ENCODE measurements at places on chromosomes 3 and 15.
A peak's percentile ranks its signal among the peaks of the same experiment; 100 is the strongest.

- no peak for DNase-seq
Observed at GRCh38 chr15:69624155-69624520, 171.5 kb downstream of the RPLP1 start.

DNA sequence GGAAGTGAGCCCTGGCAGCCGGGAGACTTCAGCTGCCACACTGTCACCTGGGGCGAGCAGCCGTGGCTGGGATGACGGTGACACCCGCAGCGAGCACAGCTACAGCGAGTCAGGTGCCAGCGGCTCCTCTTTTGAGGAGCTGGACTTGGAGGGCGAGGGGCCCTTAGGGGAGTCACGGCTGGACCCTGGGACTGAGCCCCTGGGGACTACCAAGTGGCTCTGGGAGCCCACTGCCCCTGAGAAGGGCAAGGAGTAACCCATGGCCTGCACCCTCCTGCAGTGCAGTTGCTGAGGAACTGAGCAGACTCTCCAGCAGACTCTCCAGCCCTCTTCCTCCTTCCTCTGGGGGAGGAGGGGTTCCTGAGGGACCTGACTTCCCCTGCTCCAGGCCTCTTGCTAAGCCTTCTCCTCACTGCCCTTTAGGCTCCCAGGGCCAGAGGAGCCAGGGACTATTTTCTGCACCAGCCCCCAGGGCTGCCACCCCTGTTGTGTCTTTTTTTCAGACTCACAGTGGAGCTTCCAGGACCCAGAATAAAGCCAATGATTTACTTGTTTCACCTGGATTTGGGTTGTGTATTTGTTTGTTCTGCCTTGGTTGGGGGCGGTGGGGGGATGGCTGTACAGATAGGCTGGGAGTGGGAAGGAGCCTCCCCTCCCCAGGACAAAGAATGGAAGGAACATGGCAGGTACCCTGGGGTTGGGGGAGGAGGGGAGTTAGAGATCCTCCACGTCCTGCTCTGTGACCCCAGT, 2.9 kb upstream of the GRM2 start:
- DNase-seq, result no peak

DNA sequence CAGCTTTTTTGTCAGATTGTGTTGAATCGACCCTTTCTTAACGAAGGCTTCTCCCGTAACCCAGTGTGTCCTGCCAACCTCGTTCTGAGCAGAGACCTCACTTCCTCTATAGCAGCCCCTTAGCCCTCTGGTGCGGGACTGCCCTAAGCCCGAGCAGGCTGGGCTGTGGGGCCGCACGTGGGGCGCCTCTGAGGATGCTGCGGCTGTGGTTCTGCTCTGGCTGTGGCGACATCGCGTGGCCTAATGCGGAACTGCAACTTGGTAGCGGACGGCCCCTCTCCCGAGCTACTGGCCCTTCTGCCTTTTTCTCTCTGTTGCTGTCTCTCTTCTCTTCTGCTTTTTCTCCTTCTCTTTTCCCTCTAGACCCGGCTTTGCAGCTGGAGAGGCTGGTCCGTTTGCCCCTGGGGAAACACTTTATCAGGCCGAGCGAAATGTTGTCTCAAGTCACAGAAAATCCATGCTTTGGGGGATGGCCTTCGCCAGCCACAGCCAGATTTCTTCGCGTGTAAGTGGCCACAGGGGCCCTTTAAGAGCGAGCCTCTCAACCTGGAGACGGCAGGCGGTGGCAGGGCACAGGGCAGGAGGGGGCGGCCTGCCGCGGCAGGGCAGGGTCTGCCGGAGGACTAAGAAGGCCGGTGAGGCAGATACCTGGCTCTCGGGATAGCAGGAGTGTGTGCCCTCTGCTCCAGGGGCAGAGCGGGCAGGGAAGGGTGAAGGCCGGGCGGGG, 19.4 kb upstream of the KIF23 start:
- DNase-seq, result peak; percentile 50

DNA sequence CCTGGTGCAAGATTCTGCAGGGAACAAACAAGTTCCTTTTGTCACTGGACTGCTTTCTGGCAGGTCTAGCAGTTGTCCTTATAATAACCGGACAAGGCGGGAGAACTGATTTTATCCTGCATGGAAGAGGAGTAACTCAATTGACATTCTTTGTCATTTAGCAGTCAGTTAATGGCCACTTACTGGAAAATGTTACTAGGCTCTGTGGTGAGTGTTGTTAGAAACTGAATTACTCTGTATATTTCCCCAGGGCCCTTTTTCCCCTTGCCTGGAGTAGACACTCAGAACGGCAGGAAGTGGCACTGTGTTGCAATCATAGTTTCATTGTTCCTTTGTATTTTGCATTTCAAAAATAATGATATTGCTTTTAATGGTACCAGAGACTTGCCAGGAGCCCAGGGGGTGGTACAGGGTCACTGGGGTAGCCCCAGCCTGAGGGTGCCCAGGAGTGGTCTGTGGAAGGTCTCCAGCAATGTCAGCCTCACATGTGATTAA, 318.6 kb upstream of the LRRFIP2 start:
- DNase-seq, result no peak

- no peak for DNase-seq
Observed at GRCh38 chr3:129633751-129634481, 27.4 kb upstream of the PLXND1 start.

DNA sequence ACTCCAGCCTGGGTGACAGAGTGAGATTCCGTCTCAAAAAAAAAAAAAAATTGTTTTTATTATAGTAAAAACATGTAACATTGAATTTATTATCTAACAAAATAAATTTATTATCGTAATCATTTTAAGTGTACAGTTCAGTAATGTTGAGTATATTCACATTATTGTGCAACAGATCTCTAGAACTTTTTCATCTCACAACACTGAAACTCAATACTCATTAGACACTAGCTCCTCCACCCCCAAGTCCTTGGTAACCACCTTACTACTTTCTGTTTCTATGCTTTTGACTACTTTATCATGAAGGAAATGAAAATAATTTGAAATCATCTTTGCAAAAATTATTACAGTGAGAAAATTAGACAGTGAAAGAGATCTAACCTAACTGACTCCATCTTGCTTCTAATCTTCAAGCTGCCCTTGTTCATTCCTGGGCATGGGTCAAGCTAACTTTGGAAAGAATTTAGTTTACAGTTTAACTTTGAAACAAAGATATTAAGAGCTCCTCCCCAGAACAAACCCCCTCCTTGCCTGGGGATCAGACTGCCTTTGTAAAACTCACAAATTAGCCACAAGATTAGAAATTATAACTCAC, 15.0 kb upstream of the FYCO1 start:
- DNase-seq, result no peak

- no peak for DNase-seq
Observed at GRCh38 chr3:143206955-143207337, 87.4 kb downstream of the CHST2 start.

Data from kidney glomerular epithelial cell (primary cell).